ENCODE measurements at places on chromosomes 1 and 21. TPM values are rescaled to one million over a fixed set of nuclear protein-coding genes. Genes with fewer than 3 reads are reported as not detected.

Gene PRXL2B
- polyA plus RNA-seq = 9.8 TPM

Gene OPRD1
- not detected for polyA plus RNA-seq

Gene CRYZ
- 39.1 TPM for polyA plus RNA-seq

Gene TSSK3
- polyA plus RNA-seq = 0.39 TPM

Gene FALEC
- 0.17 TPM for polyA plus RNA-seq

Gene ERICH3
- not detected for polyA plus RNA-seq

Gene OR2T35
- not detected for polyA plus RNA-seq

Gene KRTAP10-5
- not detected for polyA plus RNA-seq
